ENCODE measurements at places on chromosomes 7 and 10.

DNA sequence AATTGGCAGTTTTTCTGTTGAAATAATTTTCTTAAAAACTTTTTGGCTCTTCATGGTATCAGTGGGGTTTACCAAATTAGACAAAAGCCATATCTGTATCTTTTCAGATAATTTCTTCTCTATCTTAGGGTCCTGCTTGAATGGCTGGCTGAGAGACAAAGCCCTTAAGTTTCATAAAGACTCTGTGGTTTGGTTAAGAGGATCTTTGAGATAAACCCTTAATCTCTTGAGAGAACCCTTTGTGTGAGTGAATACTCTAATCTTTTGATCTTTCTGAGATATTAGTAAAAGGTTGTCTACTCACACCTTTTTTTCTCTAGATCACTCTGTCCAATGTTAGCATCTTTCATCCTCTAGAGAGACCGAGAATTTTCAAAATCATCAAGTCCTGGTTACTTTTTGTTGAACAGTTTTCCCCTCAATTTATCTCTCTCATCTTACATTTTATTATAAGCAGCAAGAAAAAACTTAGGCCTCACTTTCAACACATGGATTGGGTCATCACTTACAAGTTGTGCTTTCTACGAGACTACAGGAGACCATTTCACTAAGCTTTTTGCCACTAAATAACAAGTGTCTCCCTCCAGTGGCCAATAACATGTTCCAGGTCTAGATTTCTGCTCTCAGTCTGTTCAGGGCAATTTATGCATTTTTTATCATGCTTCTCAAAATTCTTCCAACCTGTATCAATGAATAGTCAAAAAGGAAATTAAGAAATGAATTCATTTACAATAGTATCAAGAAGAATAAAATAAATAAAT lies 28.4 kb downstream of the DNAJC9 start:
- DNase-seq, result no peak

- DNase-seq, result no peak
Measured at GRCh38 chr10:17788646-17789045, 20.5 kb upstream of the MRC1 start.

DNA sequence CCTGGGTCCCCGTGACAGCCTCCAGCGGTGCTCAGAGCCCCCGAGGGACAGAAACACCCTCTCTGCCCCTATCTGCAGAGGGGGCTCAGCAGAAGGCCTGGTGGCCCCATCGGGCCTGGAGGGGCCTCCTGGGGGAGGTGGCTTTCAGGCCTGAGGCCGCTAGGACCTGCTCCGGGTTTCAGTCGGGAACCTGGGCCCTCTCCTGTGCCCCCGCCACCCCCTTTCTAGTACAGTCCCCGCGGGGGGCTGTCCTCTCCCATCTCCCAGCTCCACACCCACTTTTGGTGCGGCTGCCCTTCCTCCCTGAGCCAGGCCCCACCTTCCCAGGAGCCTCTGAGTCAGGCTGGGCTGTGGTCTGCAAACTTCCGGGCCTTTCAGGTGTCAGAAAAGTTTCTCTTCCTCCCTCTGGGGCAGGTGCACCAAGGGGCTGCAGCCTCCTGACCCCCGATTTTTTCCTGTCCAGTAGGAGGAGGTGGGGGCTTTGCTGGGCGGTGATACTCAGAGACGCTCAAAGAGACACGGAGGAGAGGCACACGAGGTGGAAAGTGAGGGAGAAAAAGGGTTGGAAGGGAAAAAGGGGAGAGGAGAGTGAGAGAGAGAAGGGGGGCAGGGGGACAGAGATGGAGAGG lies 692 bp downstream of the CARD11 start:
- peak; percentile 72 for DNase-seq

GRCh38 chr10:108784534-108784933 lies 1138.8 kb downstream of the XPNPEP1 start:
- no peak for DNase-seq

DNA sequence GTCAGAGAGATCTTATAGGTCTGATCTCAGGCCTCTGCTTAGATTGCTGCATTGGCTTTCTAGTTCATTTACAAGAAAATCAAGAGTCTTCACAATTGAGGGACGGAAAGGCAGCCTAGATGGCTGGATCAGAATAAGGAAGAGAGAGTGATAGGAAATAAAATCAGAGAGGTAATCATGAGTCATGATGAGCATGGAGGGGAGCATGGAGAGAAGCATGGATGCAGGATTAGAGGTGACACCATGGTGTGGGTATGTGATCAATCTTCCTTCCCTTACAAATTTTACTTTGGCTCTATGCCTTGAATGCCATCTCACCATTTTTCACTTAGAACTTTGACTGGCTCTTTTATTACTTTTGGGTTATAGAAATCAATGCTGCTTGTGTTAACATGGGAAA lies 1.4 kb downstream of the BCCIP start:
- DNase-seq, result no peak

DNA sequence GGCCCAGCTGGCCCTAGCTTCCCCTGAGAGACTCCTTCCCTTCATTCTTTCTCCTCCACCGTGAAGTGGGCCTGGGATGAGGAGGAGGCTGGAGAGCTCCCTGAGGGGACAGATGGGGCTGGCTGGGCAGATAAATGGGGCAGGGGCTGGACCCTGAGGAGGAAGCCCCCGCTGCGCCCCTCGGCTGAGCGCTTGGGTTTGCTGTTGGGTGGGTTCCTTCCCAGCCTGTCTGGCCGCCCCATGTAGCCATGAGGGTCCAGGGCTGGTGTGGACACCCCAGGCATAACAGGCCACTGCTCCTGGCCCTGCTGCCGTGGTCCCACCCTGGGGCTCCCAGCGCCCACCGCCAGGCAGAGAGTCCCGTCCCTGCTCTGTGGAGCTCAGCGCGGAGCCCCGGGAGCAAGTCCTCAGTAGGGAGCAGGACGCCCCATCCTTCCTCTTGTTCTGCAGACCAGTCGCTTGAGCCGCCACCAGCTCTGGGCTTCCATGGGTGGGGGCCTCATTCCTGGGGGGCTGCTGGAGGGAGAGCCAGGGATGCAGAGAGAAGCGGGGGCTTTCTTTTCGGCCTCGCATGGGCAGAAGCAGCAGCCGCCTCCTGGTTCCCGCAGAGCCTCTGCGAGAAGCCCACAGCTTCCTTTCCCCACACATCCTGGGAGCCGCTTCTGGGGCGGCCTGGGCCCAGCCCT lies 266.4 kb upstream of the TCERG1L start:
- DNase-seq, result no peak

GRCh38 chr10:92126100-92126650 lies 164.7 kb downstream of the CPEB3 start:
- no peak for DNase-seq

- DNase-seq, result no peak
Measured at GRCh38 chr7:11702938-11703337, 129.1 kb downstream of the THSD7A start.

- DNase-seq, result no peak
Measured at GRCh38 chr10:19922236-19922963, 106.2 kb downstream of the PLXDC2 start.

DNA sequence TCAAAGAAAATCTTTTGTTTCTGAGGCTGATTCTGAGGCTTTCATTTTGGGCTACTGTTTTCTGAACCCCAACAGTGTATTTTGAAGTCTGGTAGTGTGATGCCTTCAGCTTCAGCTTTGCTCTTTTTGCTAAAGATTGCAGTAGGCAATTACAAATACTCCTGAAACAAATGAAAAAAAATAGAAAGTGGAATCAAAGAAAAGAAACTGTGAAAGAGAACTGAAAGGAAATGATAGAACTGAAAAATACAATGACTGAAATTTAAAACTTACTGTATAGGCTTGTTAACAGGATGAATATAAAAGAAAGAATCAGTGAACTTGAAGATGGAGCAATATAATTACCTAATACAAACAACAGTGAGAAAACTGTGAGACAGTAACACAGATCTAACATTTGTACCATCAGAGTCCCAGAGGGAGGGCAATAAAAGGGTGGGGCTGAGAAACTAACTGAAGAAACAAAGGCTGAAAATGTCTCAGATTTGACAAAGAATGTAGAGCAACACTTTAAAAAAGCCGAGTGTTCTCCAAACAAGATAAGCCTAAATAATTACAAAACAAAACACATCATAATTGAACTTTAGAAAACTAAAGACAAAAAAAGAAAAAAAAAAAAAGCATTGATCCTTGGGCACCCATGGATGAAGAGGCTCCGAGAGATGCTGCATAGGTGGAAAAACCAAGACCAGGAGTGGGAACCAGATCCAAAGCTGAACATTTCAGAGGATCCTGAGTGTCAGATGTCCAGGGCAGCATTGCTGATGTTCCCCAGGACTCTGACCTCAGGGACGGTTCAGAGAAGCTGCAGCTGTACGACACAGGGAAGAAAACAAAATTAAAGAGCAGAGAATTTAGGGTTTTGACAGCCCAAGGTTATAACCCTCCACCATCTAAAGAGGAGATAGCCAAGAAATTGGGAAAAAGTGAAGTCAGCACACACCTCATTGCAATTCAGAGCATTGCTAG lies 223.2 kb upstream of the IGFBP3 start:
- DNase-seq, result no peak

GRCh38 chr7:6161463-6162330 lies 110.7 kb downstream of the CYTH3 start:
- no peak for DNase-seq

- DNase-seq, result no peak
Measured at GRCh38 chr10:89615112-89615511, 29.9 kb downstream of the PANK1 start.

DNA sequence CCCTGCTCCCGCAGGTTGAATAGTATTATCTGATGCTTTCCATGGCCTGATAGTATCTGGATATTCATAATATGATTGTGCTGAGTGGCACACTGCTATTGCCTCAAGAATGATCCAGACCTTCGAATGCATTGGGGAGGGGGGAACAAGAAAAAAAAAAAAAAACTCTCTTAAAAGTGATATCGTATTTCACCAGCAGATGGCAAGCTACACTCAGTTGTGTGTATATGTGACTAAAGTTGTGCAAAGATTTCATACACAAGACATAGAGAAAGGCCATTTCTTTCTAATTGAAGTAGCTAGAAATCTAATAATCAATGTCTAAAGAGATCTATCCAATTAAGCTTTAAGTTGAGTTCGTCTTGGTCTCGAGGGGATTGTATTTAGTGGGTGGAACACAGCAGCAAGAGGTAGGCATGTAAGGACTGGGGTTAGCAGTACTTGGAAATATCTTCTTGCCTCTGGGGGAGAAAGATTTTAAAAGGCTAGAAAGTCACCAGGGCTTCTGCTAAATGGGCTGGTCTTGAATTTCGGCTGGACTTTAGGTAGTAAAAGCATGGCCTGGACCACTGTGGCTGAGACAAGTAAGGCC lies 15.3 kb downstream of the SFRP4 start:
- no peak for DNase-seq

DNA sequence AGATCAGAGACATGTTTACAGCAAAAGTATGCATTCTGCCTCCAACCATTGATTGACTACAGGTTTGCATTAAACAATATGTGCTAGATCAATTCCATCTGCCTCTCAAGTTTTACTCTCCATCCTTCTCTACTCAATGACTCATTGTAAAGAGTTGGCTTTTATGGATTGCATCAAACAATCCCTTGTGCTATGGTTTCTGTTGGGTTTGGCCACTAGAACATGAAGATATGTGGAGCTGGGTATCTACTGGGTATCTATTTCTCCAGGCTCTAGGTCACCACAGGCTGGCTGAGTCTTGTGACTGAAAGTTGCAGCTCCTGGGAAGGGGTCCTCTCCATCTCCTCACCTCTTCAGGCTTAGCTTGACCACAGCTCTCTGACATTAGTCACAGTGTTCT lies 204.7 kb downstream of the DGKI start:
- DNase-seq, result no peak

DNA sequence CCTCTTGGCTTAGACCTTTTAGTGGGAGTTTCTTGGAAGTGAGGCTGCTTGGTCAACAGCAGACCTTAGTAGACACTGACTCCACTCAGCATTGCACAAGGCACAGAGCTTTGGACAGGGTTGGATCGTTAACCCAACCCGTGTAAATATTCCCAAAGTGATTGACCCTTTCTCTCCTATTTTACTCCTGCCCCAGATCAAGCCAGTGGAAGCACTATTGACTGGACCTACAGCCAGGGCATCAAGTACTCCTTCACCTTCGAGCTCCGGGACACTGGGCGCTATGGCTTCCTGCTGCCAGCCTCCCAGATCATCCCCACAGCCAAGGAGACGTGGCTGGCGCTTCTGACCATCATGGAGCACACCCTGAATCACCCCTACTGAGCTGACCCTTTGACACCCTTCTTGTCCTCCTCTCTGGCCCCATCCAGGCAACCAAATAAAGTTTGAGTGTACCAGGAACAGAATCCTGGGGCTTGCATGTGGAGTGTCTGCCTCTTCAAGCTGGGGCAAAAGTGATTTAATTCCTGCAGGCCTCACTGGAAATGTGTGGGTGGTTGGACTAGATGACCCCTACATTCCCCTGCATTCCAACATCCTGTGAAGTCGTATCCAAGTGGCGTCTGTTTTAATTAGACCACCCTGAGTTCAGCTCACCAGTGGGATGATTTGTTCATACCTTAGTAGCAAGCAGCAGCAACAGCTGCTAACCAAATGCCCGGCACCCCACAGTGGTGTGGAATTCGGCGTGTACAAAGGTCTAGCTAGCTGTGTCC lies 7.5 kb downstream of the CPA1 start:
- no peak for DNase-seq

DNA sequence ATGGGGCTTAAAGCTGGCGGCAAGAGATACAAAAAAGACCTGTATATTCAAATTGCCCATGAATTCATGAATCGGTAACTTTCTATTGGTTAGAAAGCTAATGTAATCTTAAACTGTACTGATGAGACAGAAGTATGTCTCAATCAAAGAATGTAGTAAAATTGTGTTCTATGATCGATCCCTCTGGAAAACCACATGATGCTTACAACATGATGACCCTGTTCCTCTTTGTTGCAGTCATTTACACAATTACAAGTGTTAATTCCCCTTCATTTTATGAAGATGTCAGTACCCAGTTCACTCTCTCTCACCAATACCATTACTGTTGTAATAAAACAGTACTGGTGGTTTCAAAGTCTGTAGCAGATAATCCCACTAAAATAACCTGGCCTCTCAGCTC lies 10.1 kb downstream of the KIF5B start:
- no peak for DNase-seq

All from activated naive CD4-positive, alpha-beta T cell treated with Interleukin-2 at 50 U/mL for 16 hours (primary cell).